ENCODE measurements at places on chromosomes 1 and 21.

DNA sequence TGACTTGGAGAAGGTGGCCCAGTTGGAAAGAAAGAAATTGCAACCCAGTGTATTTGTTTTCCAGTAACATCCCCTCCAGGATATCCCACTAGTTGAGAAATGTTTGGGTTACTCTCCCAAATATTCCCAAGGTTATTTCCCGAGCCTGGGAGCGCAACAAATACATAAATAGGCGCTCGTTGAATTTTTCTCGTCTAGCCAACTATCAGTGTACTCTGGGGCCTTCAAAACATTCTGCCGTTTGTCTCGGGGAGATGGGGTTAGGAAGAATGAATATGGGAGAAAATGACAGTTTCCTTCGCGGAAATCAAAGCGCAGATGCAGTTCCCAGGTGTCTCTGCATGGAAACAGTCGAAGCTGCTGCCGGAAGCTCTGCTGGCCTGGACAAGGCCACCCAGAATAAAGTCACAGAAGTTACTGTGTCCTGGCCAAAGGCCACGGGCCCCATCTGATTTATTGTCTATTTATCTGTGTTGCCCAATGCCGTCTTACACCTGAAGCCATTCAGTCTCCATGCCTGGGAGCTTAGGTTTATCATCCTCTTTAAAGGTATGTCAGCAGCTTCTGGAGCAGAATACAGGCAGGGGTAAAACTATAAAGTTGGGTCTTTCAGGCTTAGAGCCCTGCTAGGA lies 1.0 kb downstream of the C1orf115 start:
- DNase-seq = no peak

DNA sequence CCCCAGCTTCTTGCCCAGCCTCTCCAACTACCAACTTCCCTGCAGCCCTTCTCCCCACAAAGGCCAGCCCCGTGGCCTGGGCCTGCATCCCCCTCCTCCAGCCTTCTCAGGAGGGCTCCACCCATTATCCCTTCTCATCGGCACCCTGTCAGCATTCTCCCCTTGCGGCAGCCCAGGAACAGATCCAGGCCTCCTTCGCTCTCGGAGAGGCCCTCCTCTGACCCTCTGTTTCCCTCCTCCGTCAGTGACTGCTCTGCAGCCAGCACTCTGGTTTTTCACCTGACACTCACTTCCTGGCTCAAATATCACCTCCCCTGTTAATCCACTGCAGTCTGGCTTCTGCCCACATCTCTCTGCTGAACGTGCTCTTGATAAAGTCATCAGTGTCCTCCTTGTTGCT lies 17.5 kb downstream of the ADGRB2 start:
- DNase-seq = peak; percentile 62

GRCh38 chr21:26795866-26796329 lies 49.3 kb downstream of the ADAMTS1 start:
- DNase-seq = peak; percentile 83

DNA sequence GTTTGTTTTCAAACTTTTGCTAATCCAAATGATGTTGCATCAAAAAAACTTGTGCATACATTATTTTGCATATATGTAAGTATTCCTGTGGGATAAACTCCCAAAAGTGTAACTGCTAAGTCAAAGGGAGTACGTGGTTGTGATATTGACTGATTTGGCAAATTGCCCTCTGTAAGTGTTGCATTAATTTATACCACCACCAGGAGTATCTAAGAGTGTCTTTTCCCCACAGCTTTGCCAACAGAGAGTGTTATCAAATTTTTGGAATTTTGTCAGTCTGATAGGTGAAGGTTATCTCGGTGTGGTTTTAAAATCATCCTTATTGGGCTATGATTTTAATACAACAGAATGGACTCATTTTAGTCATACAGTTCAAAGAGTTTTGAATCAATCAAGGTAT lies 30.1 kb upstream of the PARP1 start:
- no peak for DNase-seq

Measured in posterior vena cava (tissue), 2 donors.